ENCODE measurements at places on chromosomes 6 and 20. TPM values are rescaled to one million over a fixed set of nuclear protein-coding genes. Genes with fewer than 3 reads are reported as not detected.

DNA sequence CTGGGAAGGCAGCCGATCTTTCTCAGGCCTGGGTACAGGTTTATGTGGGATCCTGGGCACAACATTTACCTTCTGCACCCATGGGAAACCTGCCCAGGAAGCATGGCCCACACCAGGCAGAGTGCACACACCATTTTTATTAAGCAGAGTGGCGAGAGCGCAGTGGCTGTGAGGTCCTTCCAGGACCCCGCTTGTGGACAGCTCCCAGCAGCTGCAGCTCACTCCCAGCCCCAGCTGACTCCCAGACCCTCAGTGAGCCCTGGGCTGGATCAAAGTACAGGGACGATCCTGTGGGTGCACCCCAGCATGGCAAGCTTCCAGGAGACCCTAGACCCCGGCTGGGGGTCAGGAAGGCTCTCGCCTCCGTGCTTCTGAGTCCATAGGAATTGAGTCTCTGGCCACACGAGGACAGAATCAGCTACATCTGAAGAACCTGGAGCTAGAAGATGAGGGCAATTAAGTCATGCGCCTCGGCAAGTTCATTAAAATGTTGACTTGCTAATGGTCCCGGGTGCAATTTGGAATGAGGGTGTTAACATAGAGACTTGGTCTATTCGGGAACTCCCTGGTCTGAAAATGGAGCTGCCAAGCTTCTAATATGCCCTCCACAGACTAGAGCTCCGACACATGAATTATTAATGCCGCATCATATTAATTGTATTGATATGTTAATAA, 65.4 kb upstream of the SLCO4A1 start:
- H3K27me3 ChIP-seq, result peaks cover 78% of the 10 kb centered on the region
- H3K4me3 ChIP-seq, result no peak overlapping the region

DNA sequence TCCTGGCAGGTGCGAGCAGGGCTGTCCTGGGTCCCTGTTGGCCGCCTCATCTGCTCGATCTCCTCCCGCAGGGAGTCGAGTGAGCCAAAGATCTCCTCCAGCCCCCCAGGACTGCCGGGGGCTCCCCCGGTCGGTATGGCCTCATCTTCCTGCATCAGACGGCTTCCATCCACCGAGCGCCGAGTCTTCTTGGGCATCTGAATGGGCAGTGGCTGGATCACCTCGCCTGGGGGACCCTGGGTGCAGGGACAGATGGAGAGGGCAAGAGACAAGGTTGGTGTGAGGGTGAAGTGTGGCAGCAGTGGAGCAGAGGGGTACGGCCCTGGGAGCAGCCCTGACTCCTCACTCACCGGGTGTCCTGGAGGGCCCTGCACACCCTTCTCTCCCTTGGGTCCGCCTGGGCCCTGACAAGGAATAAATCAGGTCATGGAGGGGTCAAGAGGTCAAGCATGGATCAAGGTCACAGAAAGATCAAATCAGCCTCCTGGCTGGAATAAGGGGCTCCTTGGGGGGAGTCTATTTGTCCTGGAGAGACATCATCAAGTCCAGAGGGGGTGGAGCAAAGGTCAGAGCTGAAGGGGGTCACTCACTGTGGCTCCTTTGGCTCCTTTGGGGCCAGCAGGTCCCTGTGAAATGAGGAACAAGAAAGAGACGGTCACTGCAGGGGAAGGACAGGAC, 26.5 kb downstream of the COL11A2 start:
- peaks cover 5% of the 10 kb centered on the region for H3K4me1 ChIP-seq
- H3K27ac ChIP-seq, result no peak overlapping the region
- no peaks in the 10 kb centered on the region for H3K27me3 ChIP-seq
- H3K36me3 ChIP-seq, result no peaks in the 10 kb centered on the region
- no peak overlapping the region for H3K4me3 ChIP-seq

DNA sequence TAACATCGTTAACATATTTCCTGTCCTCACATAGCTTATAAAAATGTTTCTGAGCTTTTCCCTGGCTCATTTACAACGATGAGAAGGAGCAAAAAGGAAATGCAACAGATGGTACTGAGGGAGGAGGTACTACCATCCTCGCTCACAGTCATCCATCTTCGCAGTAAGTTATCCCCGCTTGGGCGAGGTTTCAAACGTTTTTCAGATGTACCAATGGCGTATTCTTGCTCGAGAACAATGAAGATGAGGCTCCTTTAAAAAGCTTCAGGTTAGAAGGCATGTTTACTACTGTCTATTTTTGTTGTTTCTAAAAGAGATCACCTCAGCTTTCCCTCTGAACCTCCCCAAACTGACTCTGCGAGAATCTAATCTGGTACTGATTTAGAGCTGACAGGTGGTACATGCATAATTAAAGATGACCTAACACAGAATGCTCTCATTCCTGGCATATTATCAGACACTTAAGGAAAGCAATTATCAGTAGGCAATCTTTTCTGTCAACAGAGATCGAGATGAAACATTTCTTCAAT, 178.7 kb downstream of the GJA10 start:
- no peaks in the 10 kb centered on the region for H3K27me3 ChIP-seq
- no peak overlapping the region for H3K27ac ChIP-seq
- no peak for DNase-seq
- H3K4me1 ChIP-seq, result no peaks in the 10 kb centered on the region

- no peaks in the 10 kb centered on the region for H3K36me3 ChIP-seq
- no peak overlapping the region for H3K4me3 ChIP-seq
- no peaks in the 10 kb centered on the region for H3K27me3 ChIP-seq
- DNase-seq, result no peak
- no peak overlapping the region for H3K27ac ChIP-seq
Observed at GRCh38 chr6:170416303-170416702, 109.7 kb downstream of the FAM120B start.

- no peaks in the 10 kb centered on the region for H3K36me3 ChIP-seq
- H3K4me1 ChIP-seq, result no peaks in the 10 kb centered on the region
- no peak for DNase-seq
- no peak overlapping the region for H3K4me3 ChIP-seq
Observed at GRCh38 chr6:106748547-106749207, 119.3 kb downstream of the QRSL1 start.

- no peak overlapping the region for H3K4me3 ChIP-seq
- no peaks in the 10 kb centered on the region for H3K36me3 ChIP-seq
- no peak for DNase-seq
Observed at GRCh38 chr6:20033697-20034407, 178.4 kb downstream of the MBOAT1 start.

GRCh38 chr20:20946122-20946759, 159.9 kb downstream of the LINC00237 start:
- no peak overlapping the region for H3K4me3 ChIP-seq
- H3K36me3 ChIP-seq, result no peaks in the 10 kb centered on the region
- no peaks in the 10 kb centered on the region for H3K4me1 ChIP-seq

Gene SPATA25
- total RNA-seq, result not detected

Gene RFX6
- total RNA-seq, result 12.0 TPM

Measured in adrenal gland (tissue), 19 donors.